ENCODE measurements at places on chromosomes 4 and X.

- DNase-seq: no peak
These were observed 1161.3 kb downstream of the C4orf33 start for GRCh38 chr4:130257271-130257670.

- no peak for DNase-seq
These were observed 20.6 kb upstream of the CLDN24 start for GRCh38 chr4:183342541-183343533.

DNA sequence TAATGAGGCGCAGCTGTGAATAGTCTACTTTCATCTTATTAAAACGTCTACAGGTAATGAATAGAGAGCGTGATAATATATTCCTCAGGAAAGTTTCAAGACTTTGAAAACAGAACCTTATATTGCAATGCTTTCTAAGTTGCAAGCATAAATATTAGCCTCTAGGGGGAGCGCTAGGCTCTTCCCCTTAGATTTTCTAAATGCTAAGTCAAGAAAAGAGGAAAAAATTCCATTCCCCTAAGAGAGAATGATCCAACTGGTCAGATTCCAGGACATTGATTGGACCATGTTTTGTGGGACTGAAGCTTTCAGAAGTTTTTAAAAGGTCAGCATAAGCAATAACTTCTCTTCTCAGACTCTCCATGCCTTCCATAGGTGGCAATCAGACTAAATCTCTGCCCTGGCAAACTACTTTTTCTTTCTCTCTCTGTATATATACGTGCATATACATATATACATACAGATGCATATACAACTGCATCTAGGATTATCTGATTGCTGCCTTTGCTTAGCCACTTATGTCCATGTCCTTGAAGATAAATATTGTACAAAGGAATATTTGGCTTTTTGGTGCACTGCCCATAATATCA lies 492.9 kb downstream of the INPP4B start:
- no peak for DNase-seq

DNA sequence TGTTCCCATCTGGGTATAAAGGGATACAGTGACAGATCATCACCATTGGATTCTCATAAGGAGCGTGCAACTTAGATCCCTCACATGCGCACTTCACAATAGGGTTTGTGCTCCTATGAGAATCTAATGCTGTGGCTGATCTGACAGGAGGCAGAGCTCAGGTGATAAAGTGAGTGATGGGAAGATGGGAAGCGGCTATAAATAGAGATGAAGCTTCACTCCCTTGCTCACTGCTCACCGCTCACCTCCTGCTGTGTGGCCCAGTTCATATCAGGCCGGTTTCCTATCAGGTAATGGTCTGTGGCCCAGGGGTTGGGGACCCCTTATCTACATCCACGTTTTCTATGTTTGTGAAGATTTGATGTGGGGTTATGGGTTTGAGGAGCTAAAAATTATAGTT lies 43.7 kb downstream of the FAT4 start:
- no peak for DNase-seq

- no peak for DNase-seq
These were observed 67.4 kb upstream of the PCDH18 start for GRCh38 chr4:137599734-137600133.

- DNase-seq: no peak
These were observed 202.4 kb downstream of the MAB21L2 start for GRCh38 chr4:150784305-150784704.

GRCh38 chrX:39740078-39740477 lies 357.7 kb downstream of the BCOR start:
- no peak for DNase-seq

DNA sequence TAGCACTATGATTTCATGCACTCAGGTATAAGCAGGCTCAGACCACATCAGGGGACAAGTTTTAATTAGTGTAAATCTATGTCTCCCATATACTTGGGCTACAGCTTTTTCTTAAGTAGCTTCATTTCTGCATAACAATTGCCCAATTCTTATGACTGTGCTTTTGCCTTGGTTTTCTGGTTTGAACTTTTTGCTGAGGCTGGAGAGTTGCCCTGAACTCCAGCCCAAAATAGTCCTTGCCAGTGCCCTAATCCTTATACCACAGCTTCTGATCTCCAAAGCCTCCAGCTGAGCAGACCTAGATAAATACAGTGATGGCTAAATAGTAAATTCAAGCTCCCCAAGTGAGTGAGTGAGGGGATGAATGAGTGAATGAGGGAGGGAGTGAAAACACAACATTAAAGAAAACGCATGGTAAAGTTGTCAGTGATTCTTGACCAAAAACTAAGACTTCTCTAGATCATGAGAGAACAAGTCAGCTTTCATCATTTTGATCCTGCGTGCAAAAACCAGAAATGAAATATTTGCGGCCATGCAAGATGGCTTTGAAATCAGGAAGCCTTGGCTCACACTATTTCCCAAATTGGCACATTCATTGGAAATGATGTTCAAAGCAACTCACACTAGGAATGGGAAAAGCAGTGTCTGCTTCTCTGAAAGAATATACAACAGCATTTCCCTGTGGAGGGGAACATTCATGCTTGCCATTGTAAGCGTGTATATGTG lies 437.1 kb upstream of the CTSO start:
- DNase-seq: no peak

DNA sequence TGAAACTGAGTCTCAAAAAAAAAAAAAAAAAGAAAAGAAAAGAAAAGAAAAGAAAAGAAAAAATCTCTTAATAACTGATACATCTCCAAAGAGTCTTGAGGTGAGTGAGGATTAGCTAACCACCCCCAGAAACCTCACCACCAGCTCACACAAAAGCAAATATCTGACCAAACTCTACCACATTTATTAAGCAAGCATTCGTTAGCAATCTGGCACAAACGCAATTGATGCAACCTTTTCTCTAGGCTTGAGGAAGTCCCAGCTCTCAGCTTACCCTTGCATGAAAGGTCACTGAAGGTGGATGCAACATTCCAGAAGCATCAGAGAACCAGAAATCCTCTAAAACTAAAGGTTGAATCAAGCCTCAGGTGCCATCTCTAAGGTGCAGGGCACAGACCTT lies 231.9 kb upstream of the BCOR start:
- no peak for DNase-seq

DNA sequence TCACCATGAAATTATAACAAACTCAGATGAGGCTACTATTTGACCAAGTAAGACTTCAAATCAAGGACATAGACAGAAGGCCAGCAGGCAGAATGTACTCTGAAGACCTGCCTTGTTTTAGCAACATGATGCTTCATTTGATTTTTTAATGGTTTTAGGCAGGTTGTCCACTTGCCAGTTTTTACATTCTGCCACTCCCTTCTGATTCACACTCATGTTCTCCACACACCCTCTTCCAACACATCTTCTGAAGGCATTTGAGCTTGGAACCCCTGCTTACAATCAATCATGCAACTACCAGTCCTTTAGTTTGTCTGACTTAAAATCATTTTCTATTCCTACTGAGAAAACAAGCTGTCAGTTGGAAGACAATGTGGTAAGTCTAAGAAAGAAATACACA lies 114.9 kb upstream of the SMIM31 start:
- no peak for DNase-seq

DNA sequence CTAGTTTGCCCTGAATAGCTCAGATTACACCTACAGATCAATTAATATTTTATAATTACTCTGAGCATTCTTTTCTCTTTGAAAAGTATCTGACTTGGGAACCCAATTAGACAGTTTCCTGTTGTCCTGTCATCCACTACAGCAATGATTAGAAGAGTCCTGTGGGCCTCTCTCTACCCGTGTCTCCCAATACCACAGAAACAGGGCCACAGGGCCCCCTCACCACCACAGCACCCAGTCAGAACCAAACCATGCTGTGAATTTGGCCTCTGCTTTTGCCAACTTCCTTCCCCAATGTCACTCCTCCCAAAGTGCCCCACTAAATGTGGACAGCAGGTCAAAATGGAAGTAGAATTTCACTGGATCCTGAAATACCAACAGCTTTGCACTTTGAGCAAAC lies 10.3 kb downstream of the USP46 start:
- no peak for DNase-seq

DNA sequence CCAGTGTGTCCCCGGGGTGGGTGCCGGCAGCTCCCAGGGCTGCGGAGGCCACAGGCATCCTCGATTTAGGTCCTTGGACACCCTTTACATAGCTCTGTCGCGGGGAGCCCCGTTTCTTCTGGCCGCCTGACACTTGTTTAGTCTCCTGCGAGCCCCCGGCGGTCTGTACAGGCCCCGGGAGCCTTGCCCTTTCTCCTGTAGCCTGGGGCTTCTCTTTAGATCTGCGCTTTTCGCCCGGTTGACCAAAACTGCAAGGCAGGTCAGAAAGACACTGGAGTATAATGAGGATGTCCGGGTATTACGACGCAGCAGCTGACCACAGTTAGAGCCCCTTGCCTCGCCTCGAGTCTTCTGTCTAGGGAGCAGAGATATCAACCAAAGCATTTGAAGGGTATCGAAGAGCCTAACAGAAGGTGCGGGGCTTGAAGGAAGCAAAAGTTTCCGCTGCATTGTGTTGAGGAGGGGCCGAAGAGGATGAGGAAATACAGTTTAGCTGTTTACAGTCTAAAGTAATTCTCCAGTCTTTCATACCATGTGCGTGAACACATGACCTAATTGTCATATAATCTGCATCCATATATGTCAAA lies 479 bp downstream of the BRCC3 start:
- DNase-seq: no peak

- no peak for DNase-seq
These were observed 39.5 kb downstream of the SORBS2 start for GRCh38 chr4:185772391-185773093.

DNA sequence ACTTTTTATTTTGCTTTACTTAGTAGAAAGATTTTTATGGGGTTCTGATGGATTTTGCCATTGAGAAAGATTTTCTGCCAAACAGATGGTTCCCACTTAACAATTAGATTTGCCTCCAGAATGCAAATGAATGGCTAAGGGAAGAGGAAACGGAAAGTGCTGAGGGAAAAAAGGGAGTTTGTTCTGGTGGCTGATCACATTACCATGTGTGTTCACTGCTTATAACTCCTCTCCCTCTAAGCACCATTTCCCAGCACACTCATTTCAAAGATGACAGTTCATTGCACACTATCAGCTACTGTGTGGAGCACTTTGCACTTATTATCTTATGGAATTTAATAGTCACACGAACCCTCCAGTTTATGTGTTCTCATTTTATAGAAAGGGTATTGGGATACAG lies 68.0 kb upstream of the GRID2 start:
- no peak for DNase-seq

DNA sequence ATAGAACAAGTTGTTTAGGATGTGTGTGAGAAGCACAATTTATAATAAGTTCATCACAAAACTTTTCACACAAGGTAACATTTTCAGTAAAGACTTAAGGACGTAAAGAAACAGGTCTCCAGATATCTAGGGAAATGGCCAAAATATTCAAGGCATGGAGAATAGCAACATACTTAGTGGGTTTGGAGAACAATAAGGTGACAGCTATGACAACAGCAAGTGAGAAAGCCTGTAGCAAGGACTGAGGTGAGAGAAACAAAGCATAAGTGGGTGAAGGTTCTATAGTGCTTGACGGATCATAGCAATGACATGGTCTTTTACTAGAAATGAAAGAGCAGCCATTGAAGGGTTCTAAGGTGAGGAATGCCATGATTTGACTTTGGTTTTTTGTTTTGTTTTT lies 1337.3 kb downstream of the PCDH18 start:
- DNase-seq: no peak

GRCh38 chrX:41153448-41153847 lies 68.2 kb downstream of the USP9X start:
- no peak for DNase-seq

- no peak for DNase-seq
These were observed 795 bp downstream of the DCAF12L1 start for GRCh38 chrX:126551725-126552312.

DNA sequence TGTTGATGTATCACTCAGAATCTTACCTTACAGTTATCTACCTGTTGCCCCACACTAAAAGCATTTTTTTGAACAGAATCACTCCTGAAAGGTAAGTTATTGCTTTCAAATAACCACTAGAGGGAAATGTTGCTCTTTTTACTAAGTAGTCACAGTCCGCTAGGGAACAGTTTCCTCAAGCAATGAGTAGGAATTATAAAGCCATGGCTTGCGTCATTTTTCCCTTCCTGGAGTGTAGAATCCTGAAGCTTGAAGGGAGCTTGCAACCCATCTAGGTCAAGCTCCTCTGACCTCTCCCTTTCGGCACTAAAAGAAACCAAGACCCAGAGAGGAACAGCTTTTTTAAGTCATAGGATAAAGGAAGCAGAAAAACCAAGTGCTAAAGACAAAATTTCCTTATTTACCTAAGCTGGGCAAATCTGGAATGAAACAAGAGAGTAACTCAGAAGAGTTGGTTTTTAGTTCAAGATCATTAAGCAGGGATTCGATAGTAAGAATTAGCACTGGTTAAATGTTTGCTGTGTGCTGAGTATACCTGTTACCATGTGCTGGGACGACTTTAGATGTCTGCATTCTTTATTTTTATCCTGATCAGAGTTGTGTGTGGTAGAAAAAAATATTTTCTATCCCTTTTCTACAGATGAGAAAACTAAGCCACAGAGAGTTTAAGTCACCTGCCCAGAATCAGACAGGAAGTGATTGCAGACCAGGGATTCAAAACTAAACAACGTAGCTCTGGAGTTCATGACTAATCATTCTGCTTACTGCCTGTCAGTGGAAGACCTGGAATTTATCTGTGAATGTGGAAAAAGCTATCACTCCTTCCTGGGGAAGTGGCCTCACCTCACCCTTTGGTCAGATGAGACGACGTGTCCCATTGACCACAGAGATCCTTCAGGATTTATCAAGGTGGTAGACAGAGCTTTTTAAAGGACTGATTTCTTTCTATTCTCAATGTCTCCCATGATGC lies 631.5 kb downstream of the RAB28 start:
- no peak for DNase-seq

DNA sequence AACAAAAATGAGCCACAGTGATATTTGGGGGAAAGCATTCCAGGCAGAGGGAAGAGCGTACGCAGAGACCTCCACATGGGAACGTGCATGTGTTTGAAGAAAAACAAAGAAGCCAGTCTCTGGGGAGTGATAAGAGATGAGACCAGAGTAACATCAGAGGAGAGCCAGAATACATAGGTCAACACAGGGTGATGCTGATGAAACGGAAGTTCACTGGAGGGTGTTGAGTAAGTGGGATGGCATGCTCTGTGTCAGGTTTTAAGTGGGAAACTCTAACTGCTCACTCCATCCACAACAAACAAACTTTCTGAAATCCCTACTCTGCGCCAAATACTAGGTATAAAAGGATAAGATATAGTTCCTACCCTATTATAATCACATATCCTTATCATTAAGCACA lies 110.0 kb downstream of the ARHGAP6 start:
- no peak for DNase-seq

GRCh38 chr4:165351359-165352130 lies 24.1 kb downstream of the MSMO1 start:
- DNase-seq: no peak

- DNase-seq: no peak
These were observed 25.3 kb downstream of the FBXW7 start for GRCh38 chr4:152510349-152511147.

DNA sequence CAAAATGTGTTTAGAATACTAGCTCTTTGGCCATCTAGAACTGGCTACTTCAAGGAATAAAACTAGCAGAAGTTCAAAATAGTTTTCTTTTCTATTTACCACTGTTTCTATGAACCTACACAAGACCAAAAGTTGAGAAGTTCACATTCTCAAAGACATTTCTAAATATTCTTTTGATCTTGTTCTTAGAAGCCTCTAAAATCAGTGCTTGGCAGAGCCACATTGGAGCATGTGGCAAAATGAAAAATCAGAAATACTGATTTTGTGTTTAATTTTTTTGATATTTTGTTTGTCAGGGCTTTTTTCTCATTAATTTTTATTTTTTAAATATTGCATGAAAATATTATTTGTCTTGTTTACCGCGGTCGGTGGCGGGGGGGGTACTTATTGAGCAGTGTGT lies 853.8 kb upstream of the INTU start:
- DNase-seq: no peak

Data from activated CD4-positive, CD25-positive, alpha-beta regulatory T cell treated with anti-CD3 and anti-CD28 coated beads, Interleukin-2, amount 50 U/mL, for 72 hours (primary cell).